CD4-positive, alpha-beta T cell treated with Interleukin-15 for 4 hours (primary cell): ENCODE measurements at places on chromosomes 12 and 14.

GRCh38 chr12:19801941-19802340 lies 362.6 kb downstream of the AEBP2 start:
- DNase-seq, result no peak

DNA sequence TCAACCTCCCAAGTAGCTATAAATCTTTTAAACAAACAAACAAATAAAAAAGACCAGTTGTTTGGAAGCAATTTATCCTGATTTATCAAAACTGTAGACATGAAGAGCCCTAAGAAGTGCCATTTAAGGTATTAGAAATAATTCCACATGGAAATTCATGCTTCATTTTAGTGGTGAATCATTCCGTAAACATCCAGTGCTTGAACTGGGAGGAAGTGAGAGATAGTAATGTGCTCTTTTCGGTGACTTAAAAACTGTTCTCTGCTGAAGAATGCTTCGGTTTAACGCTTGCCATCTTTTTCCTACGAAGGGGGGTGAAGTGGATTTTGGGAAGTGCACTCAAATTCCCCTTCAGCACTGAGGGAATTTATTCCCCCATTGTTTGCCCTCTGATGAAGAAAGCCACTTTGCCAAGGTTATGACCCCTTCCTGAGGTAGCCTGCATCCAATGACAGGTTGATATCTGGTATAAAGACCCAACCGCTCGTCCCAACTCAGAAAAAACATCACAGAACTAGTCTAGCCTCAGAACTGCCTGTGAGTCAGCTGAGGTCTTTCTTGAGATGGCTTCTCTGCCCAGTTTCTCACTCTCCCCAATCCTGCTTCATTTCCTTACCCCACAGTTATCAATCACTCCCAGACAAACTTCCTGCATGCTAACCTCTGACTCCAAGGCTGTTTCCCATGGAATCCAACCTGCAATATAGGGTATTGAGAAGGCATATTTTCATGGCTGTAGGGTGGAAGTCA lies 244.1 kb downstream of the AEBP2 start:
- DNase-seq, result no peak

DNA sequence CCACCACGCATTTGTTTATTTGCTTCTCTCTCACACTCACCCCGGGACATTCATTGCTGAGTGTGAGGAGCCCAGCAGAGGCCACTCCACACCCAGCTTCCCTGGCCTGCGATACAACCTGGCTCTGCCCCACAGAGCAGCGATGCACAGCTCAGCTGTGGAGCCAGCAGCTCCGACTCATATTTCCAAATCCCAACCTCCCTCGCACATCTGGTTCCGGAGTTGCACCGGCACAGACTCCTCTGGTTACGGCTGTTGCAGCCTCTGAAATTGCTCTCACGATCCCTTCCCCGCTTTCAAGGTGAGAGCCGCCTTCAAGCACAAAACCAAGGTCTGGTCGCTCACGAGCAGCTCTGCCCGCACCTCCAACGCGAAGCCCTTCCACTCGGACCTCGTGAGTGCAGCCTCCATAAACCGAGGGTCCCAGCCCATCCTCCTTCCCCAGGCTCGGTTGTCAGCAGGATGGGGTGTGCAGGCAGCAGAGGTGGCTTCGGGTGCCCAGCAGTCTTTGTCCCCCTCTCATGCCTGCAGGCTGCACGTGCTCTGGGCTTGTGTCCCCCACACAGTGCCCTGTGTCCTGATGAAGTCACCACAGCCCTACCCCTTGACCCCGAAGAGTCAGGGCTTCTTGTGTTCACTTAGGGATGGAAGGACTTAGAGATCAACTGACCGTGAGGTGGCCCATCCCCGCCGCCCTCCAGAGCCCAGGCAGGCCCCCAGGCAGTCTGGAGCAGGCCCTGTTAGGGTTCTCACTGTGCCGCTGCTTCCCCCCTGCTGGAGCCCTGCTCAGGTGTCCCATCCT lies 184.3 kb downstream of the ADGRD1 start:
- no peak for DNase-seq

- peak; percentile 17 for DNase-seq
Measured at GRCh38 chr12:2064071-2064507, 11.3 kb downstream of the CACNA1C start.

GRCh38 chr12:91921555-91921954 lies 224.1 kb downstream of the BTG1 start:
- no peak for DNase-seq

GRCh38 chr14:42671636-42672035 lies 1065.0 kb downstream of the LRFN5 start:
- no peak for DNase-seq

DNA sequence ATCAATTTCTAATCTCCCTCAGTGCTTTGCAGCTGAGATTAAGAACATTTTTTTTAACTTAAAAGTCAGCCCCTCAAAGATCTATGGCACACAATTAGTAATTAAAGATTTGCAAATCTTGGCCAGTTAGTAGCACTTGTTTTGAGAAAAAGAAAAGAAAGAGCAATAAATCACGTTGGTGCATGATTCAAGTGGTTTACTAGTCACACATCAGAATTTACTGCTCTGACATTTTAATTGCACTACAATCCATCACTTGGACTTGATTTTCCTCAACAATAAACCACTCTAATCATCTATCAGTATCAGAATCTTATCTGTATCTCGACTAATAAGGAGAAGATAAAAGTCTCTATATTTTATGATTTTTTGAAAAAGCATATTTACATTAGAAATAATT lies 154.3 kb downstream of the HELB start:
- no peak for DNase-seq

DNA sequence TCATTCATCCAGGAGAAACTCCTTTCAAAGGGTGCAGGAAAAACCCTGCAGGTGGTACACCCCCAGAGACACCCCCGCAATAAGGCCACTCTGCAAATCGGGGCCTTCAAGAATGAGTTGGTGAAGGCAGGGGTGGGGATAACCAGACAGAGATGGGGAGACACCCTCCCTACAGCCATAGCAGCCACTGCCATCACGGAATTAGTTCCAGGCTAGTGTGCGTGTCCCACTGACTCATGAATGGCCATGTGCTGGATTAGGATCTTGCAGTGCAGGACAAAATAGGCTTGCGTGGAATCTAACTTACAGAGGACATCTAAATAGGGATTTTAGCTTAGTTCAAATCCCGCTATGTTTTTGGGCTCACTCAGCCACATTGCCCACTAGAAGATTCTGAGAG lies 37.8 kb downstream of the SPRING1 start:
- DNase-seq, result no peak

- DNase-seq, result no peak
Measured at GRCh38 chr12:1131811-1132224, 140.8 kb downstream of the ERC1 start.

- DNase-seq, result no peak
Measured at GRCh38 chr14:94897561-94897960, 127.6 kb upstream of the GSC start.

GRCh38 chr12:94638521-94638920 lies 11.8 kb downstream of the TMCC3 start:
- no peak for DNase-seq

DNA sequence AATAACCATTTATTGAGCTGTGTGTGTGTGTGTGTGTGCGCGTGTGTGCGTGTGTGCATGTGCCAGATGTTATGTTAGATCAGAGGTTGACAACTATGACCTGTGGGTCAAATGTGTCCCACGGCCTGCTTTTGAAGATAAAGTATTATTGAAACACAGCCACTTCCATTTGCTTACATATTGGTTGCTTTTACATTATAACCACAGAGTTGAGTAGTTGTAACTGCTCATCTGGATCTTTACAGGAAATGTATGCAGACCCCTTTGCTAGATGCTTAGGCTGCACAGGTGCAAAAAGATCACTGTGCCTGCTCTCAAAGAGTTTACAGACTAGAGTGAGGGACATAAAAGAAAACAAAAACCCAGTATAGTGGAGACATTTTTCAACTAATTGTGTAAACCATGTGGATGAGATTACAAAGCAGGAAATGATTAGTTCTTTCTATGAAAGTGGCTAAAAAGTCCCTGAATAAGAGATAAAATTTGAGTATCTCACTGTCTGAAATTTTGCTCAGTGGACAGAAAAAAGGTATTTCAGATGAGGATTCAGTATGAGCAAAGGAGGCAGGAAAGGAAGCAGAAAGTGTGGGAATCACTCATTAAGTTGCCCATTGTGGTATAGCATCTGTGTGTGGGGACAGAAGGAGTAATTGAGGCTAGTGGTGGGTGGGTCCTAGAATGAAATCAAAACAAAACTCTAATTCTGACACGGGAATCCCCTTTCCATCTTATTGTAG lies 188.4 kb downstream of the PAH start:
- no peak for DNase-seq

DNA sequence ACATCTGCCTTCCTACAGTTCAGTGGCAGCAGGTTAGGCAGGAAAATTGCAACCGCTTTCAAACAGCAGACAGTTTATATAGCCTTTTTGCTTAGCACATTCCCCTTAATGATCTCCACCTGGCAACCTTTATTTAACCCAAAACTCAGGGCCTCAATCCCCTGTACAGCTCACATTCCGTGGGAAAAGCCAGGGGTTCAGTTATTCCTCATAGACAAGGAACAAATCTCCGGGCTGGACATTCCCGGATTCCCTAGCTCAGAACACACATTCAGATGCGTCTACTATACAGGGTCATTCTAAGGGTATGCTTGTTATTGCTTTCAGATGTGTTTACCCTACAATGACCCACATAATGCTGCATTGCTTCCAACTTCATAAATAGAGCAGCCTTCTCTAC lies 73.8 kb upstream of the DCN start:
- no peak for DNase-seq

- no peak for DNase-seq
Measured at GRCh38 chr14:36271939-36272907, 48.2 kb downstream of the MBIP start.

GRCh38 chr12:87931812-87932211 lies 97.4 kb downstream of the C12orf50 start:
- DNase-seq, result no peak

- no peak for DNase-seq
Measured at GRCh38 chr14:31465111-31465510, 7.8 kb upstream of the DTD2 start.

- DNase-seq, result no peak
Measured at GRCh38 chr14:83289390-83289789, 1755.7 kb upstream of the SEL1L start.

DNA sequence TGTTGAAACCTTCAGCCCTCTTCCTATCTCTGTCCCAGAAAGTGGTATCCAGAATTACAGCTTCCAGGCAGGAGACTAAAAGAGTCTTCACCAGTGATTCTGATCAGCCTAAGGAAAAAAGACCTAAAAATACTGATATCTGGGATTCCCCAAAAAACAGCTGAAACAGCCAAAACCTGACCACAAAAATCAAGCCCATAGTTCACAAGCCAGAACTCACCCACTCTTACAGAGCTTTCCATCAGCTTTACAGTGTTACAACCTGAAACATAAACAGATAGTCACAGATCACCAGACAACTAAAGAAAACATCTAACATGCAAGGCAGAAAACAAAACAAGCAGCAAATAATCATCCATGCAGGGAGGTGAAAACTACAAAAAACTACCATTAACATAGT lies 26.0 kb upstream of the TSPAN8 start:
- DNase-seq, result no peak

GRCh38 chr12:104055686-104056388 lies 5.8 kb upstream of the GLT8D2 start:
- no peak for DNase-seq

DNA sequence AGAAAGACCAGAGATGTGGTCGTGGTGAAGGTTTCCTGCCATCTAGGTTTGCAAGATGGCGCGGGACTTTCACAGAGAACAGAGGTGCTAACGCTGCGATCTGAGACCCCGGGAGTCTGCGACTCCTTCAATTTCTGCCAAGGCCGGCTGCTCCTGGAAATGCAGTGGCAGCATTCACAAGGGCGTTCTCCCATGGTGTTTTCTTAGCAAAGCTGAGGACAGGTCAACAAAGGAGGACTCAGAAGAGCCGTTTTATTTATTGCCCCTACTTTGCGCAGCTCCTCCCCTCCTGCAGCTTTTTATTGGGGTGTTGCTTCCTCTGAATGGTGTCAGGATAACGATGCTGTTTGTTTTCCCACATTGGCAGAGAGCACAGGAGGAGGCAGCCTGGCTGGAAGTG lies 86.3 kb downstream of the TMEM132C start:
- no peak for DNase-seq
